NCI-H748 treated with DMSO at 0.1 percent for 48 hours (cell line): ENCODE measurements at places on chromosomes 3 and 15.

GRCh38 chr15:79475306-79475705 is 43.2 kb downstream of the MINAR1 start:
- DNase-seq, result no peak

- DNase-seq, result no peak
These were observed 181.2 kb upstream of the SMAD3 start for GRCh38 chr15:66884115-66884622.

GRCh38 chr15:41932511-41933289 is 38.8 kb upstream of the SPTBN5 start:
- no peak for DNase-seq

DNA sequence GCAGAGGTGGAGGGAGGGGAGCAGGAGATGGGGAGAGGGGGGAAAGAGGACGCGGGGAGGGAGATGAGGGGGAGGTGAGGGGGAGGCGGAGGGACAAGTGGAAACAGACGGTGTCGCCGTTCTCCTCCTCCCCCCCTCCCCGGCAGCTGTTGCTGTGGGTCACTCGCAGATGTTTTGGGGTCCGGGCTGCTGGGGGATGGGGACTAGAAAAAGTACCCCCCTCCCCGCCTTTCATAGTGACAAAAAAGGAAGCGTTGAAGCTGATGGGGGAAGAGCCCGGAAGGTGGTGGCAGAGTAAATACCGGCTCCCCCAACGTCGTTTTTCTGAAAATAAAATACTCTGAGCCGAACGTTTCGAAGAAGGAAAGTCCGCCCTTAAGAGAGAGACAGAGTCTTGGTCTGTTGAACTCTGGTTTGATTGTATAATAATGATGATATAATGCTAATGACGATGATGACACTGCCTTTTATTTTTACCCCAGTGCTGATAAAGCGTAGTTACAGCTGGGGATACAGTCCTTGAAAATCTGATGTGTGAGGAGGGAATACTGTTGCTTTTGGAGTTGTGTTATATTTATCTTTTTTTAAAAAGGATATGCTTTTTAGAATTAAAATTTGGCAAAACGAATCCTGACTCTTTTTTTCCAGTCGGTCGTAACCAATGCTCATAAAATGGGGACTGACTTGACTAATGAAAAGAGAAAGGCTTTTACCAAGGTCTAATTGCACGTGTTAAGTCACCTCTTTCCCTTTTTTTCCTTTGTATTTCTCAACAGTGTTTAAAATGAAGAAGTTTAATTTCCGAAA is 993 bp downstream of the STXBP5L start:
- DNase-seq, result peak; percentile 31

DNA sequence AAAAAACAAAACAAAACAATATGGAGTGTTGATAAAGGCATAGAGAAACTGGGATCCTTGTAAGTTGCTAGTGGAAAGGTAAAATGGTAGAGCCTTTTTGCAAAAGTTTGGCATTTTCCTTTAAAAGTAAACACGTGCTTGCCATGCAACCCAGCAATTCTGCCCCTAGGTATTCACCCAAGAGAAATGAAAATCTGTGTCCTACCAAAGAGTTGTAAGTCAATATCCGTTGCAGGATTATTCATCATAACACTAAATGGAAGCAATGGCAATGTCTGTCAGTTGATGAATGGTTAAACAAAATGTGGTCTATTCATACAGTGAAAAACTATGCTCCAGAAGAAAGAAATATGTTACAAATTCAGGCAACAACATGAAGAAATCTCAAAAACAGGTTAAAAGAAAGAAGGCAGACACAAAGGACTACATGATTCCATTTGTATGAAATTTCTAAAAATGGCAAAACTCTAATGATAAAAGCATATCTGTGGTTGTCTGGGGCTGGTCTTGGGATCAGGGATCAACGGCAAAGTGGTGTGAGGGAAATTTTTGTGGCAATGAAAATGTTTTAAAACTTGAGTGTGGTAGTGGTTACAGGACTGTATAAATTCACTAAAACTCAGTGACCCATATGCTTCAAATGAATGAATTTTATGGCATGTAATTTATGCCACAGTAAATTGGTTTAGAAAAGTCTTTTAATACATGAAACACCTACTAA is 229.6 kb downstream of the OPA1 start:
- DNase-seq, result no peak

GRCh38 chr3:178690571-178690970 is 154.3 kb downstream of the KCNMB2 start:
- no peak for DNase-seq

GRCh38 chr3:120173056-120173675 is 78.9 kb upstream of the GSK3B start:
- no peak for DNase-seq

DNA sequence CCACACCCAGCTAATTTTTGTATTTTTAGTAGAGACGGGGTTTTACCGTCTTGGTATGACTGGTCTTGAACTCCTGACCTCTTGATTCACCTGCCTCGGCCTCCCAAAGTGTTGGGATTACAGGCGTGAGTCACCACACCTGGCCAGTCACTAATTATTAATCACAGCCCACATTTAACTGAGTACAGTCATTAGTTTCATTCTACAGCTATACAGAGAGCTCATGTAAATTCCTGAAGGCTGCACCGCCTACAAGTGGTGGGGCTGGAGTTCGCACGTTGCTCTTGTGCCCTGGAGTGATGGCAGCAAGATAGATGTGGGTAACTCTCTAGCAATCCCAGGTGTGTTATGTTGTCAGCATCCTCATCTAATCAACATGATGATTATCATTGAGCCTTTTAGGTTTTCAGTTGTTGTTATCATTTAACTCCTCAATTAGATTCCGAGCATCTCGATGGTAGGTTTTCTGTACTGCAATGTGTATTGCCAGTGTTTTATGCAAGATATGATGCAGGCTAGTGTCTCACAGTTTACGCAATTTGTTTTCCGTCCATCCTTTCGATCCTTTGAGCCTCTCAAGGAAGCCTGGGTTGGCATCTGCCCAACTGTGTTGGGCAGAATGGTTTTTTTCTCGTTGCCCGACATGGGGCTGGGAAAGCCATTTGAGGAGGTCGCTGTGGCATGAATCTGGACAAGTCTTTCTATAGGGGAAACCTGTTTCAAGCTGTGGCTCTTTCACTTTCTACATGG is 216.3 kb downstream of the LPP start:
- DNase-seq, result no peak

DNA sequence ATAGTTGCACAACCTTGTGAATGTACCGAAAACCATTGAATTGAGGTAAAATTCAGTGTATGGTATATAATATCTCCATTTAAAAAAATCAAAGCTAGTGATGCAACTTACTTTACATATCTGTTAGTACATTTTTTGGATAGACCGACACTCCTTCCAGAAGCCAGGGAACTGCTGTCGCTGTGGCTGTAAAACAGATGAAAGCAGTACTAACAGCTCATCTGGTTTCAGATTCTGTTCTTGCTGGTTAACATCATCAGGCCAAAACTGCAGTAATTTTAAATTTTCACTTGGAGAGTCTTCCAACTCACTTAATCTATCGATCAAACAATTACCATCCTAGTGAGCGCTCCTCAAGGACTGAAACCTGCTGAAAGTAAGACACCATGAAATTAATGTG is 145.1 kb downstream of the LRRC28 start:
- DNase-seq, result no peak

DNA sequence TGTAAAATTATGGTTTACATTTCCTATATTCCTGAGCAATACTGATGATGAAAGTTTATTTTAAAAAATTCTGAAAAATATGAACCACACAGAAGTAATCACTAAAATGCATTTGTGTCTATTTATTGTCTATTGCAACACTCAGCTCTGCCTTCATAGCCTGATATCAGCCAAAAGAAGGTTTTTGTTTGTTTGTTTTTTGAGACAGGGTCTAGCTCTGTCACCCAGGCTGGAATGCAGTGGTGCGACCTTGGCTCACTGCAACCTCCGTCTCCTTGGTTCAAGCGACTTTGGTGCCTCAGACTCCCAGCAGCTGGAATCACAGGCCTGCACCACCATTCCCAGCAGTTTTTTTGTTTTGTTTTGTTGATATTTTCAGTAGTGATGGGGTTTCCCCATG is 1560.2 kb downstream of the SI start:
- DNase-seq, result no peak

DNA sequence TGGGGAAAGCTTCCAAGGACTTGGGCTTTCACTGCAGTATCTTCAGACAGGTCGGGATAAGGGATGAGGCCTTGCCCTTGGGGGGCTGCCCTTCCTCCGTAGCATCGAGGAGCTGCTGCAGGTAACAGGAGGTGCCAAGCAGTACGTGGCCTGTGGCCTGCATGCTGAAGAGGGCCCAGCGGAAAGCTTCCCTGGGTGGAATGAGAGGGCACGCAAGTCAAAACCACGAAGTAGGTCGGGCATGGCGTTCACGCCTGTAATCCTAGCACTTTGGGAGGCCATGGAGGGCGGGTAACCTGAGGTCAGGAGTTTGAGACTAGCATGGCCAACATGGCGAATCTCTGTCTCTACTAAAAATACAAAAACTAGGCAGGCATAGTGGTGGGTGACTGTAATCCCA is 12.9 kb downstream of the CIDEC start:
- DNase-seq, result no peak

DNA sequence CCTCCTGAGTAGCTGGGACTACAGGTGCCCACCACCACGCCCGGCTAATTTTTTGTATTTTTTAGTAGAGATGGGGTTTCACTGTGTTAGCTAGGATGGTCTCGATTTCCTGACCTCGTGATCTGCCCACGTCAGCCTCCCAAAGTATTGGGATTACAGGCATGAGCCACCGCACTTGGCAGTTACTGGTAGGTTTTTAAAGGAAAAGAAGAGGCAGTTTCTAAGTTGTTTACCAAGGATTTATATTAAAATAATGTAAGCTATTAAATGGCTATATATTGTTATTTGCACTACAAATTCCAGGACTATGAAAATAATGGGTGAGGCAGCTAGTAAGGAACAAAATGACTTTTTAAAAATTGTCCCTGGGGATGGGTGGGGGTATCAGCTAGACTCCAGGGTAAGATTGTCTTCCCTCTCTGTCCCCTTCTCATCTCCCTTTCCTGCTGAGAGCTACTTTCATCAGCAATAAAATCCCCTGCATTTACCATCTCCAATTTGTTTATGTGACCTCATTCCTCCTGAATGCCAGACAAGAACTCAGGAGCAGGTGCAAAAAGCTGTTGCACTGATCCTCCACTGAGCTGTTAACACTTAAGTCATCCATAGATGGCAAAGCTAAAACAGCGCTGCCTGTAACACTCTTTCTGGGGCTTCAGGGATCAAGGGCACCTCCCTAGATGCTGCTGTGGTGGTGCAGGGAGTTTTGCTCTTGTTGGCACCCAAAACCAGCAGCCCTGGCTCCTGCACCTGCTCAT is 165.2 kb downstream of the ZPLD1 start:
- DNase-seq, result no peak

- no peak for DNase-seq
These were observed 2.7 kb downstream of the BNIP2 start for GRCh38 chr15:59686389-59686788.

DNA sequence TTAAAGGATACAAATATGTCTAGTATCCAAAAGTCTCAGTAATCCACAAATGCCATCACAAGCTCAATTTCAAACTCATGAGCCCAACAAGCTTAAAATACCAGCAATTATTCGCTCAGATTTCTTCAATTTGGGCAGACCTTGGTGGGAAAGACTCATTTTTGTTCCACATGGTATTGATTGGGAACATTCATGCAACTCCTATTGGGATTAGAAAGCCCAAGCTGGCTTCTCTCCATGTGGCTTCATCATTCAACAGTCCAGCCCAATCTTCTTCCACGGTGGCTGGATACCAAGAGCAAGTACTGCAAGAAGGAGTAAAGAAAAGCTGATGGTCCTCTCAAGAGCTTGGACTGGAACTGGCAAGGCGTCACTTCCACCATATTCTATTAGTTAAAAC is 66.3 kb downstream of the STRIT1 start:
- DNase-seq, result no peak

DNA sequence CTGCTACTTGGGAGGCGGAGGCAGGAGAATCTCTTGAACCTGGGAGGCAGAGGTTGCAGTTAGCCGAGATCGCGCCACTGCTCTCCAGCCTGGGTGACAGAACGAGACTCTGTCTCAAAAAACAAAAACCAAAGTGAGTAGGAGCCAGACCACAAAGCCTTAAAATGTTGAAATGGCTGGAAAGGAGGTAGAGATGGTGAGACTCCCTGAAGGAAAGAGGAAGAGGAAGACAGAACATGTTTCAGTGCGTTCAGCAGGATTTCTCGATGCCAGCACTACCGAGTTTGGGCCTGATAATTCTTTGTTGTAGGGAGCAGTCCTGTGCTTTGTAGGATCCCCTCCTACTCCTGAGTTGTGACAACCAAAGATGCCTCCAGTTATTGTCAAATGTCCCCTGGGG is 189.9 kb downstream of the AKAP13 start:
- no peak for DNase-seq

- DNase-seq, result no peak
These were observed 22.5 kb downstream of the CSNK1G1 start for GRCh38 chr15:64333516-64333915.

- no peak for DNase-seq
These were observed 9.4 kb downstream of the BOC start for GRCh38 chr3:113220721-113221120.

GRCh38 chr3:56915966-56916586 is 114.3 kb upstream of the ARHGEF3 start:
- DNase-seq, result no peak

DNA sequence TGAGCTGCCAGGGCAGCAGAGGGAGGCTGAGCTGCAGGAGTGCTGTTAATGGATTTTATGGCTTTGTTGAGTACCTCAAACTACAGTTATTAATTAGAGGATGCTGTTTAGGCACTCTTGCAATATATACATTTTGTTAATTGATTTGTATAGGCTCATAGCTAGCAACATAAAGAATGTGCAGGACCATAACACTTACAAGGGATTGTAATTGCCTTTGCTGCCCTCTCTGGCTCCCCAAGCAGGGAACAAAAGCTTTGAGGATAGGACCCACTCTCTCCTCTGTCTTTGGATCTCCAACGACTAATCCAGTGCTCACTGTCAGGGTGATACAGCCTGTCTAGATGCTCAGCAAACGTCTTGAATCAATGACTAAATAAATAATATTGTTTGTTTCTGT is 1.2 kb upstream of the CLSTN2 start:
- no peak for DNase-seq

DNA sequence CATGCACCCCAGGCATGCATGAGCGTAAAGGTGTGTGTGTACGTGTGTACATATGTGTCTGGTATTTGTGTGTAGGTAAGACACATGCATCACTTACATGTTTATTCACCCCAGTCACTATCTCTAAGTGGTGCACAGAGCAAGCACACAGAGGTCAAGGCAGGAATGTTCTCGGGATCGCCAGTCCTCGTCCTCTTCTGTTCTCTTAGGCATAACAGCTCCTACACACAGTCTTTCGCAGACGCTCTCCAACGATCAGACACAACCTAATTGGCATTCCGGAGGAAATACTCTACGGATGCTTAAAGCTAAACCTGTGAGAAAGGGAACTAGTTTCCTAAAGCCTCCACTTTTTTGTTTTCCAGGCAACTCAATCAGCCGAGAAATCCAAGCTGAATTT is 95.9 kb downstream of the ADAMTS17 start:
- DNase-seq, result no peak

DNA sequence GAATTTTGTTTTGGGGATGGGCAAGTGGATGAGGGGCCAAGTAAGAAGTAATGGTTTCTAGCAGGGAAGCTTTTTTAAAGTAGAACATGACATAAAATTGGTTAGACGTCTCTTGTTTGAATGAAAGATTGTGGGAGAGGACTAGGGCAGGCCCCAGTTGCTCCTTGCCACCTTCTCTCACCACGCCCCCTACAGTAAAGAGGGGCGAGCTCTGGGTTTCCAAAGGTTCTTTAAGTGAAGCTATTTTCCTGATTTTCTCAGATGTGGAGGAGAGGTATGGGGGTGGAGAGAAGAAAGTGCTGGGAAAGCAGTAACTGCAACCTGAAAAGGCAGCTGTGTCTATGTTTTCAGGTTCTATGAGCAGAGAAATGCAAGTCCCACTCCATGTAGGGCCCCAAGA is 32.6 kb upstream of the SKIL start:
- no peak for DNase-seq
